Hepatic stellate cell (primary cell): ENCODE measurements at places on chromosomes 12 and 14.

DNA sequence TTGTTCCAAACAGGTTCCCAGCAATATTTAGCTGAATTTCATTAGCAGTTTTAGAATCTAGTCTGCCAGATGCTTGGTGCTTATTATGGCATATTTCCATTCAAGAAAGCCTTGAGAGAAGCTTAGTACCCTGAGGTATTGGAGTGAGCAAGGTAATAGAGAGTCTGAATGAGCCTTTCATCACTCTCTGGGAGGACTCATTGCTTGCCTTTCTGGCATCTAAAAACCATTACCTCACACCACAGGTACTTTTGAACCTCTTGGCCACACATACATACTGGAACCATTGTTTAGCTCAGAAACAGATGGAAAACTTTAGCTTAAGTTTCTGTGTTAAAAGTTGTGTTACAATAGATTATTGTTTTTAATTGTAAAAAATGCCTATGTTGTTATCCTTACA lies 27.4 kb upstream of the KCNH3 start:
- no peak for DNase-seq

DNA sequence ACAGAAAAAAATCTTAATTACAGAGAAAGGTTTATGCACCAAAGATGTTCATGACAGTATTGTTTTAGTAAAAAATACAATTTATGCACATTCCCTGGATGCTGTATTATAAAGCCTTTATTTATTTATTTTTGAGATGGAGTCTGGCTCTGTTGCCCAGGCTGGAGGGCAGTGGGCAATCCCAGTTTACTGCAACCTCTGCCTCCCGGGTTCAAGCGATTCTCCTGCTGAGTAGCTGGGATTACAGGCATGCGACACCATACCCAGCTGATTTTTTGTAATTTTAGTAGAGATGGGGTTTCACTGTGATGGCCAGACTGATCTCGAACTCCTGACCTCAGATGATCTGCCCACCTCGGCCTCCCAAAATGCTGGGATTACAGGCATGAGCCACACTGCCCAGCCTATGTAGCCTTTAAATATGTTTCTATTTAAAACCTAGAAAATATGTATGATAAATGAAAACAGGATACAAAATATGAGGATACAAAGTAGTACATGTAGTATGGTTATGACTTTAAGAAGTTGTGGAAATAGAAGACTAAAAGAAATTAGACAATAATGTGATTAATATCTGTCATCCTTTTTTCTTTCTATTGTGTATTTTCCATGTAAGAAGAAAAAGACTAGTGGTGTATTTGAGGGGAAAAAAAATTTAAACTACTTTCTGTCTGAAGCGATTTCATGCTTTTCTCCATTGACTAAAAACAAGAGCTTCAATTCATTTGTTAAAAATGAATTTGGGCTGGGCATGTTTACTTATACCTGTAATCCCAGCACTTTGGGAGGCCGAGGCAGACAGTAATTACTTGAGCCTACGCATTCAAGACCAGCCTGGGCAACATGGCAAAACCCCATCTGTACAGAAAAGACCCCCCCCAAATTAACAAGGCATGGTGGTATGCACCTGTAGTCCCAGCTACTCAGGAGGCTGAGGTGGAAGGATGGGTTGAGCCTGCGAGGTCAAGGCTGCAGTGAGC lies 13.1 kb downstream of the ATF1 start:
- DNase-seq: no peak

- DNase-seq: no peak
Observed at GRCh38 chr14:70873627-70874026, 33.6 kb upstream of the PCNX1 start.

- DNase-seq: no peak
Observed at GRCh38 chr12:27958675-27959074, 13.9 kb downstream of the PTHLH start.

- no peak for DNase-seq
Observed at GRCh38 chr14:25101276-25101675, 51.3 kb upstream of the STXBP6 start.

- DNase-seq: no peak
Observed at GRCh38 chr12:85733221-85733840, 102.9 kb downstream of the RASSF9 start.

DNA sequence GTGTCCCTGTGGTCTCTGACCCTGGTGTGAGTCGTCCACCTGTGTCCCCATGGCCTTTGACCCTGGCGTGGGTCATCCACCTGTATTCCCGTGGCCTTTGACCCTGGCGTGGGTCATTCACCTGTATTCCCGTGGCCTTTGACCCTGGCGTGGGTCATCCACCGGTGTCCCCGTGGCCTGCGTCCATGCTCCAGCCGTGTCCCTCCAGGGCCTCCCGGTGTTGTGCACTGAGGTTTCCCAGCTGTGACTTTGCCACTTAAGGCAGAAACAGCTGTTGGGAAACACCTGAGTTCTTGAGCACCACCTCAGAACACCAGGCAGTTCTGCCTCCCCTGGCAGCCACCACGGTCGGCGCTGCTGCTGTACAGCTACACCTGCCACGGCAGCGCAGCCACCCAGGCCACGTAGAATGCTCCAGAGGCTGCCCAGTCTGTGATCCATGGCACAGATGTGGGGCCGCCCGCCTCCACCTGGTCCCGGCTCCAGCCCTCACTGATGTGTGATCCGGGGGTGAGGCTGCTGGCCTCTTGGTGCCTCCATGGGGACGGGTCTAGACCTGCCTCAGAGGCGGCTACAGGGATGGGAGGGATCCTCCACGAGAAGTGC lies 69.1 kb upstream of the GALNT9 start:
- DNase-seq: no peak

GRCh38 chr14:24828486-24828885 lies 194.5 kb upstream of the GZMB start:
- DNase-seq: no peak

DNA sequence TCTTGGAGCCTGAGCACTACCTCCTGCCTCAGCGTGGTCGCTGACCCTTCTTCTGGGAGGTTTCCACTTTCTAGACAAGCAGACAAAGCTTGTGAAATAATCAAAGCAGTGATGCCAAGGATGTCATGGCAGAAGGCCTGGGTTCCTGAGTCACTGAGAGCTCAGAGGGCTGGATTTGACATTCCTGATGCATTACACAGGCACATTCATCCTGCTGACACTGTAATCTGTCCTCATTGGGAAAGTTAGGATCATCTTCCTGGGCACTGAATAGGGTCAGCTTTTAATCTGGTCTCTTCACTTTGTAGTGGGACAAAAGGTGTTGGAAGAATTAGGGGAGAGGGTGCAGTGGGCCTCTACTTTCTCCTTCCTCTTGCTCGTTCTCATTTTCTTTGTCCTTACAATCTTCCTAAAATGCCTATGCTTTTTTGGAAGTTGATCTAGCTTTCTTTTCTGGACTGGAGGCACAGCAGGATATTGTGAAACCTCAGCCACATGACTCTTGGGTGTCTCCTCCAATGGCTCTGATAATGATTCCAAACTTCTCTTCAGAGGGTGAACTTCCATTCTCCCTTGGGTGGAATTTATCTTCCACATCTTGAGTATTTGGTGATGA lies 29.6 kb downstream of the EEA1 start:
- peak; percentile 79 for DNase-seq

- DNase-seq: peak; percentile 86
Observed at GRCh38 chr14:69059658-69060623, 80.8 kb upstream of the ACTN1 start.

DNA sequence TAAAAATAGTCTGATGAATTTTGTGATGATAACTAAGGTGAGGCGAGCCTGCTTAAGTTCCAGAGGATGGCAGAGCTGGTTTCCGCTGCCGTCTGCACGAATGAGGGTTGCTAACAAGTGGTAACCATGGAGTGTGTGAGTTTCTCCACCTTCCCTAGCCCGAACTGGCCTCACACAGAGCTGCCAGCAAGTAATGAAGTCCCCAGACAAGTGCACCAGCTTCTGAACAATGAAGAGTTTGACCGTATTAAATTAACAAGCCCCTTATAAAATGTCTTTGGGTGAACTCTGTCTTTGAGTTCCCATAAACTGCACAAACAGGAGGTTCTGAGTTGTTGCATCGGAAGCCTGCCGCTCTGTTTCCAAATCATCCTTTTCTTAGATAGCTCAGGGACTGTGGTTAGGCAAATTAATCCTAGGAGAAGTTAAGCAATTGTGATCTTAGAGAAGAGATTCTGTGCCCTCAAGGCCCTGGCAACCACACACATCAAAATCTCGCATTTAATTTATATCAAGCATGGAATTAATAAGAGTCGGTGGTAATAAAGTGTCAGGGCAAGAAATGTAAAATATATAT lies 274.1 kb upstream of the DAAM1 start:
- DNase-seq: no peak

GRCh38 chr12:82686168-82687020 lies at the start of gene TMTC2:
Gene TMTC2, plus strand, starts transcription at chr12:82686906.
- DNase-seq: peak; percentile 94

DNA sequence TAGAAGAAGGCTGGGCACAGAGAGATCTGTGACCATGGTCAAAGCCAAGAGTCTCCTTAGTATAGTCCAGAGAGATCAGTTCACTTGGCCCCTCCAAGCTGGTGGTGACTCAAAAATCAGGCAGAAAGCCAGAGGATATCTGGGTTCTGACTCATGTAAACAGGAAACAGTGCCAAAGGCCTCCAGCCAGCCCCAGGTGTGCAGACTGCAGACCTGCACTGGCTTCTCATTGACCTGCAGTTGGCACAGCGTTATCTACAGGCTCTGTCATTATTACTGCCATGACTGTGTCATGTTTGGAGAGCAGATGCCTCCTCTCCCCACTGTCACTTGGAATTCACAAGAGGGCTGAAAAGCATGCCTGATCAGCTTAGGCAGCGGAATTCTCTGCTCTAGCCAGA lies 295.7 kb upstream of the PRKD1 start:
- peak; percentile 17 for DNase-seq

GRCh38 chr12:113306382-113306781 lies 28.5 kb downstream of the SLC8B1 start:
- no peak for DNase-seq

DNA sequence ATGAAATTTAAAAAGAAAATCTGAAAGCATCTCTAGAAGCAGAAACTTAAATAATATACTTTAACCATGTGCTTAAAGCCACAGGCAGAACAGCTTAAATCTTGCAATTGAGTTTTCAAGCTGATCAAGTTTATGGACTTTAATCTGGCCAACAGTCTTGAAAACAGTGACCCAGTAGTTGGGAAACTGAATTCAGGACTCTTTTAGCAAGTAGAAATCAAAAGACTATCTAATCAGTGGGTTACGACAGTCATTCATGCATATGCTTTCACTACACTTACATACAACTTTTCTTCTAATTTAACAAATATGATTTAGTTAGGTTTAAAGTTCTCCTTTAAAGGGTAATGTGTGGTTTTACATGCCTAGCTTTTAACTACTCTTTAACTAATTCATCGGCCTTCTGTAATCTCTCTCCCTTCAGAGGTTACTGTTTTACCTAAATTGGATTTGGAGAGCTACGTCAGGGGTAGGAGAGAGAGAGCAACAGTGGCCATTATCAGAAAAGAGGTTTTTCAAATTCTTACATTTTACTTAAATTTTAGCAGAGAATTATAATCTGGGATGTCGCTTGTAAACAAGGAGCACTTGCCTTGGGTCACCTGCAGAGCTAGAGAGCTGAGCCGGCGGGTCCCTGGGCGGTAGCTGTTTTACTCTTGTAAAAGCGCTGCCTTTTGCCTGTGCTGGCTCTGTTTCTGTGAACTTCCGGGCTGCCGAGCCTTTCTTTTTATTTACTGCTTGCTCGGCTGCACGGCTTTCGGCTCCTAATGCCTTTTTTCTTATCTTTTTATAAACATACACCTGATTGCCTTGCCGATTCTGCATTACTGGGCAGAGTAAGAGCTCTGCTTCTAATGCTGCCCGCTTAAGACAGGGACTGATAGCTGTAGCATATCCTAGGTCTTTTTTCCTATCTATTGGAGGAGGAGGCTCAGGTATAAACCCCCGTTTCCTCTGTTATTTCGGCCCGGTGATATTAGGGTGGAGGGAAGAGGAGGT lies 17.4 kb upstream of the LYZ start:
- no peak for DNase-seq

DNA sequence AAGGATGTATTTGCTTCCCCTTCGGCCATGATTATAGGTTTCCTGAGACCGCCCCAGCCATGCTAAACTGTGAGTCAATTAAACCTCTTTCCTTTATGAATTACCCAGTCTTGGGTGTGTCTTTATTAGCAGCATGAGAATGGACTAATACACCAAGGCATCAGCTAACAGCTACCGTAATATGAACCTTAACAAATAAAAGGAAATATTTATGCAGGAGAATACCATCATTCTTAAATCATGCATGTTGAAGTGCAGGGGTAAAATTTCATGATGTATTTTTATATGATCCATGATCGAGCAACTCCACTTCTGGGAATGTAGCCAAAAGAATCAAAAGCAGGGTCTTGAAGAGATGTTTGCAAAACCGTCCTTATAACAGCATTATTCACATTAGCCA lies 379.0 kb downstream of the NPAS3 start:
- no peak for DNase-seq

GRCh38 chr12:50112456-50113218 lies 601 bp downstream of the COX14 start:
- DNase-seq: peak; percentile 61

- peak; percentile 78 for DNase-seq
Observed at GRCh38 chr14:88492272-88493089, 62.3 kb downstream of the PTPN21 start.

GRCh38 chr14:92553438-92553837 lies 39.9 kb downstream of the RIN3 start:
- DNase-seq: peak; percentile 66

DNA sequence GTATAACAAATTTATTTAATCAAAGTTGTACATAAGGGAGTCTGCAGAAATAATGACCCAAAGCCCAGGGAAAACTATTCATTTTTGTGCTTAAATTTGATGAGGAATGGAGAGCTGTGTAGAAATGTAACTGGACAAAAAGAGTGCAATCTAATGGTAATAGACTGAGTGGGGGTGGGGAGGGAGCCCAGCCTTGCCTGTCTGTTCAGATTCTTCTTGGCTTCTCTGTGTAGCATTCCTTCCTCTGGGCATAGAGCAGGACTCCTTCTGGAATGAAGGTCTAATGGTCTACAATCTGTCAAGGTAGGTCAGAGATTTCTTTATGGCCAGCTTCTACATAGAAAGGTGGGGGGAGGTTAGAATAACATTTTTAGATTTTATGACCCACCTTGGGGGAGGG lies 126.1 kb downstream of the SYT10 start:
- no peak for DNase-seq
